ENCODE measurements at places on chromosomes 12 and 14.

- no peak for DNase-seq
These were observed 127.0 kb upstream of the SSTR1 start for GRCh38 chr14:38080696-38081095.

- no peak for DNase-seq
These were observed 1053.6 kb downstream of the SLC6A15 start for GRCh38 chr12:83859021-83859420.

- DNase-seq, result no peak
These were observed 44.2 kb downstream of the GPR137C start for GRCh38 chr14:52596861-52597260.

GRCh38 chr12:65522956-65523860 is 244.7 kb downstream of the MSRB3 start:
- no peak for DNase-seq

DNA sequence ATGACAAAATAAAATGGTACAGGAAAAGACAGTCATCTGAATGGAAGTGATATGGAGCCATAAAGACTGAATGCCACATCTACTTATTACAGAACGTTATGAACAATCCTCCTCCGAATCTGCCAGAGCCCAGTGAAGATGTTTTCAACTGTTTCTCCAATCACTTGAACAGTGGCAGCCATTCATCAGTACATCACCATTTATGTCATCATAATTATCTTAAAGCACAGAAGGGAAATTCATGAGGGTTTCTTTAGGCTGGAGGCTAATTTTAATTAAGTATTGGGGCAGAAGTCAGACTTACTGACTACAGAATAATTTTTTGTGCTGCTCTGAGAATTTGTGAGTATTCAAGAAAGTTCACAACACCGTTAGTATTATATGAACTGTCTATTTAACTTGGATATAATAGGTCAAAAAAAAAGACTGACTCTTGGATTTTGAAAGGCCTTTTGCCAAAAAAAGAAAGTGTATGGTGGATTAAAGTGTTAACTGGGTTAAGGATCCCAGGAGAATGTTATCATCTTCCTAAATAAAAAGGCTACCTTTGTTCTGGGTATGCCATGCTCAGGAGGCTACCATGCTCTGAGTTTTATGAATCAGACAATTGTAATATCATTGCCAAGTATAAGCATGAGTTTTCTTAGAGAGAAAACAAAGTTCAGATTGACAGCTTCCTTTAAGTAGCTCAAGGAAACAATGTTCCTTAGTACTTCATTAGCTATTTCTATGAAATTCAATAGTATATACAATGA is 40.1 kb downstream of the PDZRN4 start:
- no peak for DNase-seq

DNA sequence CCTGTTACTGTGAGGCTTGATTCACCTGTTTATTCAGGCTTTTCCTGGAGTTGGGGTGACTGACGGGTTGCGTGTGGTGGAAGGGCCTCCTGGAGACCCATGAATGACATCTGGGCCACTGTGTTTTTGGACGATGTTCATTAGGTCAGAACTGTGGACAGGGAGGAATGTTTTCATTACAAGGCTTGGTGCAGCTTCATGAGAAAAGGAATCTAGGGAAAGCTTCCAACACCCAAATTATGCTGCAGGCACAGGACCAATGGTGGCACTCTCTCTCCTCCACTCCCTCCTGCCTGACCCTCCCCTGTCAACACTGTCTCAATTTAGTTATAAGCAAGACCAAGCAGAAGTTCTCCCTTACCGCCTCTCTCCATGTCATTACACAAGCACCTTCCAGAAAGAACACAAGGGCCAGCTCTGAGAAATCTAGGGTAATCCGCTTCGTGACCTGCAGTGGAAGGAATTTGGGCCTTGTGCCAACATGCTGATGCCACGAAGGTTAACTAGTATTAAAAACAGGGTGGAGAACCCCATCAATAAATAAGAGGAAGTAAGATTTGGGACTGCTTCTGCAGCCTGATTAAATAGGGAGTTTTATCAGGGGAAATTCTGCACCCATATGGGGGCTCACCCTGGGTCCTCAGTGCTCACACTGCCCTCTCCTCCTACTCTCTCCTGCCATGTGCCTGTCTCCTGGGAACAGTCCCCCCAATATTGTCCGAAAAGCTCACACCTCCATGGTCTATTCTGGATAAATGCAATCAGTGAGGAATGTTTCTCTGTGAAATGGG is 200.3 kb downstream of the KTN1 start:
- DNase-seq, result no peak

- DNase-seq, result no peak
These were observed 113.9 kb upstream of the USP15 start for GRCh38 chr12:62146318-62146717.

- no peak for DNase-seq
These were observed 119.5 kb downstream of the VEZT start for GRCh38 chr12:95337146-95337545.

DNA sequence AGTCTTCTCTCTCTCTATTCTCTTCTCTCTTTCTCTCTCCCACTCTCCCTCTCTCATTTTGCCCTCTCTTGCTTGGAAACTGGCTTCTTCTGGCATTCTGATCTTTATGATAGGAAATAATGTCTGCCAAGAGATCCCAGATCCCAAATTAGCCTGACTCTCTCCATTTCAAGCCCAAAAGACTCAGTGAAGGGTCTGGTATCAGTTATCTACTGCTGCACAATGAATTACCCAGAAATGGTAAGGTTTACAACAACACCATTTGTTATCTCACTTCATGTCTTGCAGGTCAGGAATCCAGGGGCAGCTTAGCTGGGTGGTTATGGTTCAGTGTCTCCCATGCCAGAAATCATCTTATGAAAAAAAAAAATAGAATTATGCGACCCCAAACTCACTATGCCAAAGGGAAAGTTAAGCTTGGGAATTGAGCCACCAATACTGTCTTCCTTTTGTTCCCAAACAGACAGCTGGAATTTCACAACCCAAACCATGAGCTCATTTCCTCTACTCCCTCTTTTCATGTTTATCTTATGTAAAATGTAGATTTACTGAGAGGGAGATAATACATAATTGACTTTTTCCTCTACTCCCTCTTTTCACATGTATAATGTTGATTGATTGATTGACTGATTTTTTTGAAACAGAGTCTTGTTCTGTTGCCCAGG is 67.8 kb upstream of the FICD start:
- no peak for DNase-seq

- DNase-seq, result no peak
These were observed 27.0 kb downstream of the SLCO1C1 start for GRCh38 chr12:20722142-20722541.

DNA sequence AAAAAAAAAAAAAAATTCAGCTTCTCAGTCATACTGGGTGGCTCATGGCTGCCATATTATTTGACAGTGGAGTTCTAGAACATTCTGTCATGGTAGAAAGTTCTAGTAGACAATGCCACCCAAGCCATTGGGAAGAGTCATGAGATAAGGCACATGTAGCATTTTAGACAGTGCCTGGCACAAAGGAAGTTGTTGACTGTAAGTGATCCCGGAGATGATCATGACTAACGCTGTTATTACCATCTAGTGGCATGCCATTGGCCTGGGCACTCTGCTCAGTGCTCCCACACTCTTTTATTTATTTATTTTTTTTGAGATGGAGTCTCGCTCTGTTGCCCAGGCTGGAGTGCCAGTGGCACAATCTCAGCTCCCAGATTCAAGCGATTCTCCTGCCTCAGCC is 80.4 kb downstream of the FOXN4 start:
- DNase-seq, result no peak

DNA sequence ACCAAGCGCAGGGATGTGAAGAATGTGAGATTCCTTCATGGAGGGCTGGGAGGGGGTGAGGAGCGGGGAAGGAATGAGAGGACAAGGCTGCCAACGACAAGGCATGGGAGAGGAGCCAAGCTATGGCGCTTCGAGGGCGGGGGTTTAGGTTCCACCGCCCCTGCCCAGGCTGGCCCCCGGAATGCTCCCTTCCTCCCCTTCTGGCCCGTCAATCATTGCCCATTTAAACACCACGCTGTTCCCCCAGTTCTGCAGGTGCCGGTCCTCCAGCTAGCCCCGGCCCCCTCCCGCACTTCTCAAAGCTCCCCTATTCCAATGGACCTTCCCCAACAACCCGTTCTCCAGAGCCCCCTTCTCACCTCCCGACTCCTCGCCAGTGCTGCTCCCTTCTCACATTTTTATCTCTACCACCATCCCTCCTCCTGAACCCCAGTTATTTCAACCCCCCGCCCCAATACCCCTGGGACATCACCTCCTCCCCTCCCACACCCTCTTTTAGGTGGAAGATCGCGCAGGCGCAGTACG is 428 bp downstream of the RNF41 start:
- no peak for DNase-seq

Measured in NCI-H1417 treated with DMSO at 0.1 percent for 48 hours (cell line).